ENCODE measurements at places on chromosomes 1 and 21. TPM values are rescaled to one million over a fixed set of nuclear protein-coding genes. Genes with fewer than 3 reads are reported as not detected.

The PKP1 gene
- total RNA-seq: not detected

The COL16A1 gene
- 0.17 TPM for total RNA-seq

The LAX1 gene
- total RNA-seq: 11.2 TPM

- DNase-seq: no peak
Measured at GRCh38 chr1:109361649-109362048, 36.1 kb downstream of the SORT1 start.

- no peak for DNase-seq
Measured at GRCh38 chr1:234965111-234965510, 163.5 kb downstream of the TOMM20 start.

DNA sequence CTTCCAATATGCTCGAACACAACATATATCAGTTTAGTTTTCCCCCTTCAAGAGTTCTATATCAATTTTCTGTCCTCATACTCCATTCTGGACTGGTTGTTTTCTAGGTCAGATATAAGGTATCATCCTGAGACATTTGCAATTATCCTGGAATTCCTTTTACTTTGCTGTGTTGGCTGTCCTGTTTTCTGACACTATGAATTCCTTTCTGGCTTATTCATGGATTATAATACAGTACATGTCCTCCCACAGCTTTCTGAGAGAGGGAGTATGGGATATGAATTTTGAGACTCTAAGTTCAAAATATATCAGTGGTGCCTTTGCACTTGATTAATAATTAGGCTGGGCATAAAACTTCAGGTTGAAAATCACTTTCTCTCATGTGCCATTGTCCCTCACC is 11.9 kb downstream of the PHTF1 start:
- DNase-seq: no peak

DNA sequence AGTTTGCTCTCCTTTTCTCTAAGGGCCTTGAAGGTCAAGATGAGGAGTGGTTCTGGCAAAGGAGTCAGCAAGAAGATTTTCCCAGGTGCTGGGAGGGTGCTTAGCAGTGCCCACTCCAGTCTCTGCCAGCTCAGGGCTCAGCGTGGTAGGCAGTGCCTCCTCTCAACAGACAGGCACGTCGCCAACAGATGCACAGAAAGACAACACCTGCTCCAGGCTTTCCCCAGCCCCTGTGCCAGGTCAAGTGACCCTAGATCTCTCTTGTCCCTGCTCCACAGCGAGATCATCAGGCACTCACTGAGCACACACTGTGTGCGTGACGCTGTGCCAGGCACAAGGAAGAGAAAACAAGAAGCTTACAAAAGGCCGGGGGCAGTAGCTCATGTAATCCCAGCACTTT is 86.0 kb downstream of the CASZ1 start:
- no peak for DNase-seq

DNA sequence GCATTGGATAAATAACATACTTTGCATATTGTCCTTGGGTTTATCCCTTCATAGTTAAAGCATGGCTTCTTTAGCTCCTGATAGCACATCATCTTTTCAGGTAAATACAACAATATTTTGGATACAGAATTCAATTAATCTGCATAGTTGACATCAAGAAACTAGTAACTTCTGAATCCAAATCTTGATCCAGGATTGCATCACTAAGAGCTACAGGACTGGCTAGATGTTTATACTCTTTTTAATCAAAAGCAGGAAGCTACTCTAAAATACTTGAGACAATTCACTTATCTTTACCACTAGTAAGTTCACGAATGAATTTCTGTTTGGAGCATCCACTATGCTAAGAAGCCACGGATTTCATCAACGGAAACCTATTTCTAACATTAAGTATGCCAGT is 54.2 kb upstream of the SLC44A3 start:
- no peak for DNase-seq

DNA sequence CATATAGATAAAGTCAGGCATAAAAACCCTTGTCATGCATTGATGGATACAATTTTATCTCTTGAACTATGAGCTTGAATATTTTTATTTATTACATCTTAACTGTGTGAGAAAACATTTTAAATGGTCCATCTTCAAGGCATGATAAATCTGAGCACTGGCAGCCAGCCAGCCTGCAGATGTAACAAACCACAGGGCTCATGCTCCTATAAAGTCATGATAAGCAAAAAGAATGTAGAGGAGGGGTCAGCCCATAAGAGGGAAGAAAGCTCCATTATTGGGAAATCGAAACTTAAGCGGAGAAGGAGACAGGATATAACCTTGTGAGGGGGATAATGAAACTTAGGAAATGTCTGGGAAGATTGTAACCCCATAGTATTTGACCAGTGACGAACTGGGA is 839.0 kb downstream of the LRRIQ3 start:
- DNase-seq: no peak

GRCh38 chr1:92728697-92729096 is 56.2 kb downstream of the EVI5 start:
- DNase-seq: no peak
